ENCODE measurements at places on chromosomes 6 and 20.

GRCh38 chr20:51529758-51530157 lies 12.8 kb downstream of the NFATC2 start:
- no peak for DNase-seq

- no peak for DNase-seq
Measured at GRCh38 chr6:46772762-46773161, 20.4 kb upstream of the MEP1A start.

- no peak for DNase-seq
Measured at GRCh38 chr20:401682-402495, 6.2 kb upstream of the RBCK1 start.

DNA sequence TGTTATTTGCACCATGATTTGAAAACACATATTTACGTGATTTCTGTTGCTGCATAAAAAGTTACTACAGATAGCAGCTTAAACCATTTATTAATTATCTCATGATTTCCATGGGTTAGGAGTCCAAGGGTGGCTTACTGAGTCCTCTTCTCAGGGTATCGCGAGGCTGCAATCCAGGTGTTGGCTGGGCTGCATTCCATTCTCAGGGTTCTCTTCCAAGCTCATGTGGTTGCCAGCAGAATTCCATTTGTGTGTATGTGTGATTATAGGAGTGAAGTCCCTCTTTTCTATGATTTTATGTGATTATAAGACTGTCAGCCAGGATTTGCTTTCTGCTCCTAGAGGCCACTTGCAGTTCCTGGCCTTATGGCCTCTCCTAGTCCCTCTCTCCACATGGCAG lies 135.1 kb downstream of the FAM83B start:
- no peak for DNase-seq

DNA sequence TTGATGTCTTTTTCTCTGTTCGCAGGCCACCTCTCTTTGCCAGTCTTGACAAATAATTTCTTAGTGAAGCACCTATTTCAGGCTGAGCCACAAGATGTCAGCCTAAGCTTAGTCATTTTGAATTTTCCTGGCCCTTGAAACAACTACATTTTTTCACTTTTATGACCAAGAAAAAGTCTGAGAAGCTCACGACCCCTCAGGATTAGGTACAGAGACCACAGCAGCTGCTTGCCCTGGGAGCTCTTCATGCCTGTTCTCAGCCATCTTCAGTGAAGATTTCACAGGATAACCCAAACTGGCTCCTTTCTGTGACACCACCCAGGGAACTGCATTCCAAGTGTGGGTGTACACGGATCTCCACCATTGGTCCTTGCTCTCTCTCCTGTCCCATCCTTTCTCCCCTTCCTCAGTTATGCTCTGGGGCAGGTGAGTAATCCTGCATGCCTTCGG lies 38.4 kb upstream of the SPTLC3 start:
- DNase-seq, result no peak

- no peak for DNase-seq
Measured at GRCh38 chr6:130683761-130684517, 143.3 kb upstream of the SMLR1 start.

DNA sequence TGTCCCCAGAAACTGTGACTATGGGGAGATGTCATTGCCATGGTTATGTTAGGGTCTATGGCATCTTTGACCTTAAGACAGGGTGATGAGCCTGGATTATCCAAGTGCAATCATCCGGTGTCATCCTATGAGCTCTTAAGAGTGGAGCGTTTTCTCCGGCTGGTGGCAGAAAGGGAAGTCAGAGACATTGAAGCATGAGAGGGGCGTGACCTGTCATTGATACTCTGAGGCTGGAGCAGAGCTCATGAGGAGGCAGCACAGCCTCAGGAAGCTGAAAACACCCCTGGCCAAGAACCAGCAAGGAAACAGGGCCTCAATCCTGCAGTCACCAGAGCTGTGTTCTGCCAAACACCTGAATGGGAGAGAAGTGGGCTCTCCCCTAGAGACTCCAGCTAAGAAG lies 59.6 kb downstream of the ANKRD60 start:
- no peak for DNase-seq

DNA sequence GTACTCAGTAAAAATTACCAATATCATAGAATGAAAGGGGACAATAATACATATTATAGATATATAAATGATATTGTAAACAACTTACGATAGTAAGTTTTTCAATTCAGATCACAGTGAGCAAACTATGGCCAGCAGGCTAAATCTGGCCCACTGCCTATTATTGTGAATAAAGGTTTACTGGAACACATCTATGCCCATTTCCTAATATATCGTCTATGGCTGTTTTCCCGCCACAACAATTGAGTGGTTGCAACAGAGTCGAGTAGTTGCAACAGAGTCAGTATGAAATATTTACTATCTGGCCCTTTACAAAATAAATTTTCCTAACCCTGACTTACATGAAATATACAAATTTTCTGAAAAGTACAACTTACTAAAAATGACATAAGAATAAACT lies 297.3 kb upstream of the KCNQ5 start:
- DNase-seq, result no peak
